ENCODE measurements at places on chromosomes 16 and 17. TPM values are rescaled to one million over a fixed set of nuclear protein-coding genes. Genes with fewer than 3 reads are reported as not detected.
A peak's percentile ranks its signal among the peaks of the same experiment; 100 is the strongest.

DNA sequence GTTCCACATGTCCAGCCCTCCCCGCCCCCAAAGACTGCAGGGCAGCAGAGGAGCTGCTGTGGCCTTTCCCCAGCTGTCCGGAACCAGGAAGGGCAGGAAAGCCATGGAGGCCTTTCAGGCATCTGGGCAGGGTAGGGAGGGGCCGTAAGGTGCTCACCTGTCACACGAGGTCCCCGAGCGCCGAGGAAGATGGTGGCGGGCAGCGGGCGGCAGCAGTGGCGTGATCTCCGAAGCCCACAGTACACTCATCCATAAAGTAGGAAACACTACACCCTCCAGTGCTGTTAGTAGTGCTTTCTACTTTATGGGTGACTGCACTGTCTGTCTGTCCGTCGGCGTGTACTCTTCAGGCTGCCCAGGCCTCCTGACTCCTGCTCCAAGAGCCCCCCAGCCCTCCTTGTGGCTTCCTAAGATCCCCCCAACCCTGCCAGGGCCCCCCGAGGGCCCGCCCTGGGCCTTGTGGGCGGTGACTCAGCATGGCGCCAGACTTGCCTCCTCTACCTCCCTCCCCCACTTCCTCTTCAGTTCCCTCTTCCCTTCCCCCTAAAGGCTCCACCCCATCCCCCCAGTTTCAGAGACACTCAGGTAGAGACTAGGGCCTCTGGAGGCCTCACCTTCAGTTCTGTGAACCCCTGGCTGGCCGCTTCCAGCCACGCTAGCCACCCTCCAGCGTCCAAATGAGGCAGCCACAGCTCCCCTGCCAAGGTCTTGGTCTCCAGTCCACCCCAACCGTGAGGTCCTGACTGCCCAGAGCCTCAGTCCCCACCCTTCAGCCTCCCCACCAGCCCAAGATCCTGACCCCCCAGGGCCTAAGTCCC, 2.6 kb upstream of the TSPOAP1 start:
- no peak for DNase-seq

DNA sequence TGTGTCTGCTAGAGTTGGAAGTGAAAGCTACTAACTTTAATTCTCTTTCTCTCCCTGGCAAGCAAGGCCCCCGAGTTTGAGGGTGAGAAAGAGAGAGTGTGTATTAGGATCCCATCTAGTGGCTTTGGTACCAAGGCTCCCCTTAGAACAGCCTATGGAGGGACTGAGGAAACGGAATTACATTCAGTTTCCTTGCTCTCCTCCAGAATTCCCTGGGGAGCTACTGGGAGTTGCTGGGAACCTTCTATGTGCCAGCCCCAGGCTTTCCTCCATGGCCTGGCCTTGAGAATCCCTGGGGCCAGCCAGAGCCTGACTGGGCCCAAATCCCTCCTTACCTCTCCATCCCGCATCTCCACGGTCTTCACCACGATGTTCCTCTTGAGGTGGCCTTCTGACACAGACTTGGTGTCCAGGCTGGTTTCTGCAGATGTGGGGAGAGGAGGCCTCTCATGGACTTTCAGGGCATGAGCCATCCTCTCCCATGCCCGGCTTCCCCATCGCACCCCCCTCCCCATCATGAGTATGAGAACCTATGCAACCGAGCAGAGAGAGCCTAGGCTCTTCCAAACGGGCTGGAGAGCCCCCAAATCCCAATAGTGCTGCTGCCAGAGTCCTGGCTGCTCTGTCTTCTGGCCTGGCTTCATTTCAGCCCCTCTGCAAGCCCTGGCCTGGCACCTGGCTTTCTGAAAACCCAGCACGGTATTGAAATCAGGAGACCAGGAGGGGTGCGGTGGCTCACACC, 7.4 kb downstream of the GFAP start:
- DNase-seq, result no peak

- DNase-seq, result peak; percentile 61
Measured at GRCh38 chr17:51056813-51057510, 63.7 kb downstream of the SPAG9 start.

- no peak for DNase-seq
Measured at GRCh38 chr17:38448208-38448771, 20.0 kb downstream of the ARHGAP23 start.

DNA sequence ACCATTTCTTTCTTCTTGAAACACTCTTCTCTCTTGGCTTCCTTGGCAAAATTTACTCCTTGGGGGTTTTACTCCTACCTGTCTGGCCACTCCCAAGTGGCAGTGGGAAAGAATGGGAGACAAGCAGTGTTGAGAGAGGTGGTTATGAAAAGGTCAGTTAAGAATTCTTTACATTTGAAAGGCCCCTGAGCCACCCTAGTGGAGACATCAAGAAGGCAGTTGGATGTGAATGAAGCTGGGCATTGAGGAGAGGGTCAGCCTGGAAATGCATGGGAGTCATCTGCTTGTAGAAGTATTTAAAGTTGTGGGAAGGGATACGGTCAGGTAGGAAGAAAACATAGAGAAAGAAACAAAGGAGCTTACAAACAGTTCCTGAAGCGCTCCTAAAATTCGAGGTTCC, 42.3 kb upstream of the CCNF start:
- no peak for DNase-seq

DNA sequence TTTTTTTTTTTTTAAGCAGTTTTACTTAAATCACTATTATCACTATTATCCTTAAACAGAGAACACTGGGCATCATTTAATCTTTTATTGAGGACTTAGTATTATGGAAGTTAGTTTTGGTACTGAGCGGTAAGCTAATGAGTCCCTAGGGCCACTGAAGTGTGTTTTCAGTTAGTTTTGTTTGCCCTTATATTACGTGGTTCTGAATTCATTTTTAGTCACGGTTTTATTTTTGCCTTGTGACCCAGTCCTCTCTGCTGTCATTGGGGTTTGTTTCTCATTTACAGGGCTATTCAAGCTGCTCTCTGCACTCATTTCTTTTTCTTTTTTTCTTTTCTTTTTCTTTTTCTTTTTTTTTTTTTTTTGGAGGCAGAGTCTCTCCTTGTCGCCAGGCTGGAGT, 17.3 kb downstream of the RABEP1 start:
- no peak for DNase-seq

- DNase-seq, result peak; percentile 18
Measured at GRCh38 chr17:17780922-17781590, 55.7 kb downstream of the SREBF1 start.

DNA sequence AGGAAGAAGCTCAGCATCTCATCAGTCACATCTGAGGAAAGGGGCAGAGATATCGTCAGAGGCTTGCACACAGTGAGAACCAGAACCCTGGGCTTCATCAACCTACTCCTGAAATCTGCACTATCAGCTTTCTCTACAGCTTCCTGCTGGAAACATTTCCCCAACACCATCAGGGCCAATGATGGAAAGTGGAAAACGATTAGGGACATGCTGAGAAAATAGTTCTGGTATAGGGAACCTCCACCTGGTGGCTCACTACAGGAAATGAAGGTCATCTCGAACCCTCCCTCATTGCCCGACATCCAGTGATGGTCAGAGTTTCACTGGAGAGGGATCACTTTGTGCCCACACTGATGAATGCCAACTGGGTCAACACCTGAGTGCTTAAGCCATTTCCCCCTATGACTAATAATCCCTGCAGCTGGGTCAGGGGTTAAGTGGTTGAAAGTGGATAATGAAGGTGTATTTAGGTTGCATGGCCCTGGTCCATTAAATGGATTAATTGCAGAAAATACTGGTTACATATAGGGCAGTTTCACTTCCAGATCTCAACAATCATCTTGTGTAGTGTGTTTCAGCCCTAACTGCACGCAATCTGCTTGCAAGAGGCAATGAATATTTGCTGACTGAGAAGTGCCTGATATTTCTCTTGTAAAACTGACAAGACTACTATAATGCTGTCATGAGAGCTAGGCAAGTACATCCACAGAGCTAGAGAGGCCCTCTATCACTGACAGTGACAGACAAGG, 43.1 kb upstream of the GSG1L start:
- DNase-seq, result no peak

The LRRC36 gene
- 0.41 TPM for polyA plus RNA-seq

The TEKT1 gene
- not detected for polyA plus RNA-seq

The GAS7 gene
- 5.6 TPM for polyA plus RNA-seq

Measured in AG04450 (cell line).